ENCODE measurements at places on chromosomes 7 and 10. TPM values are rescaled to one million over a fixed set of nuclear protein-coding genes. Genes with fewer than 3 reads are reported as not detected.

DNA sequence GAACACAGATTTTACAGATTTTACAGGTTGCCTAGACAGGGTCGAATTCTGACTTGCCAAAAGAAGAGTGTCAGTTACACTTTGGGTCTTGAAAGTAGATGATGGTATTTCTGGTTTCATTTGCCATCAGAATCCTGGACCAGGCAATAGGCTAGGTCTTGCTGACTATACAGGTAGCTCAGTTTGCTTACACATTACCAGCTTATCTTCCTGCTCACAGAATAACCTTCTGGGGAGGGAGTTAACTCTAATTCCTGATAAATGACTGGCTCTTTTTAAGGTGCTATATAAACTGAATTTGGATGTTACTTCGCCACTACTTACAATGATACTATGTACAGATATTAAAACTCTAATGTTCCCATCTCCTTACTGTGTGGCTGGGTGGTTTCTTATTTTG lies 39.8 kb downstream of the GBF1 start:
- DNase-seq = no peak

- DNase-seq = no peak
These were observed 8.4 kb upstream of the SNX13 start for GRCh38 chr7:17948526-17949238.

Gene TRIM73
- 5.8 TPM for total RNA-seq

Gene SLC25A28
- total RNA-seq = 20.4 TPM

DNA sequence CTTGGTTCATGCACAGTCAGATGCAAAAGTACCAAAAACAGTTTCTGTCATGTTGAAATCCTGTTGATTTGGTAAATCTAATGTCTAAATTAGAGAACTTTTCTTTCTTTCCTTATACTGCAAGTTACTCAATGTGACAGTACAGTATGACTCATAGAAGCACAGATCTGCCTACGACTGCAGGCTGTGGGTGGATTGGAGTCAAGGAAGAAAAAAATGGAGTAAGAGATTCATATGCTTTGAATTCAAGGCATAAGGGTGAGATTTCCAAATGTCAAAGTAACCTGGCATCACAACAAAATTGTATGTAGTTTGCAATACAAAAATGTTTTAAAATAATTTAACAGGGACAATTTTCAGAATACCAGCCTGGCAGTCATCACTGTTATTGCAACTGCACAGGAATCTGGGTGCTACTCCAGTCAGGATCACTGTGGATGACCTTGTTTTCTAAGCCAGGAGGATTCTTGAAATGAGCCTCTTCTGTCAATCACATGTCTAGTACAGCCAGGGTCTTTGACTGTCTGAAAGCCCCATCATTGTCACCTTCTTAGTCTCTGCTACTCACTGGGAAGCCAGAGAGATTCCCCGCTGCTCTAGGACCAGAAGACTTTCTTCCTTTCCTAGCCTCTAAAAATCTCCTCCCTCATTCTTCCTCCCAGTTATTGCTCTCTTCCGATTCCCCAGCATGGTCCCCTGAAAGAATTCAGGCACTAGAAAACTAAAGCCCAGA lies 83.6 kb downstream of the CD36 start:
- DNase-seq = peak; percentile 54

- no peak for DNase-seq
These were observed 244.3 kb upstream of the PHYHIPL start for GRCh38 chr10:58932126-58932525.

Gene SAMD9L
- not detected for total RNA-seq

GRCh38 chr7:127346575-127347256 lies 45.8 kb downstream of the ZNF800 start:
- DNase-seq = no peak

DNA sequence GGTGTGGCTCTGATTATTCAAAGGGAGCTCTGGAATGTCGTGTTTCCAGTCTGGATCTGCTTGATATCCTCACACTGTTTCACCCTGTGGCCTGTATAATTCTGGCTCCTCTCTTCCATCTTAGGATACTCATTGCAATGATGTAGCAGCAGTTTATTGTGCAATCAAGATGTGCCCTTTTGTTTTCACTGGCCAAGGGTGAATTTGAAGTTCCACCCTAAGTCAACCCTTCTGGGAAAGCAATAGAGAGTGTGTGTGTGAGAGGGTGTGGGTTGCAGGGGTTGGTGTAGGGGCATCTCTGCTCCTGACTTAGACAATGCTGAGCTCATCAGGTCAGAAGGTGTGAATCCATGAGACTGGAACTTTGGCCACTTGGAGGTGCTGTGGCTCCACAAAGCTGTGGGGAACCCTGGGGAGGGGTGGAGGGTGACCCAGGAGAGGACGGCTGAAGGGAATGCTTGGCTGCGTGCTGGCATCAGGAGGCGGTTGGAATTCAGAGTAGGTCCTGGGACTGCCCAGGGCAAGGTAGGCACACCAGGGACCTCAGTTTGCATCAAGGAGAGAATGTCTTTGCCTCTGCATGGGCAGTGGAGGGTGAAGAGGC lies 118.0 kb upstream of the PRSS58 start:
- peak; percentile 91 for DNase-seq

Gene PDE6C
- total RNA-seq = not detected

- DNase-seq = no peak
These were observed 255.3 kb downstream of the INHBA start for GRCh38 chr7:41447450-41448042.

DNA sequence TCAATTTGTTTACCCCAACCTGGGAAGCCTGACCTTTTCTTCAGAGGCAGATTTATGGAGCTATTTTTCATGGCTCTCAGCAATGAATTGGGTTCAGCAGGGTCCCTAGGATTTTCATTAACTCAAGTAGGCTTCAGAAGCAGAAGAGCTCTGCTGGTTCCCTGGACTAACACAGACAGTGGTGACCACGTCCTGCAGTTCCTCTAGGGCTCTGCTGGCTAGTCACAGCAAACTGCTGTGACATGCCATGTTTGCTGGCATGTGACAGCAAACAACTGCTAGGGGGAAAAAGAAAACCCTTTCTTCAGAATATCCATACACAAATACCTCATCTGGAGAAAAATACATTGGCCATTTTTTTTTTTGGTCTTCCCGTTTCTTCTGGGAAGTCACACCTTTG lies 13.2 kb downstream of the BAMBI start:
- no peak for DNase-seq

DNA sequence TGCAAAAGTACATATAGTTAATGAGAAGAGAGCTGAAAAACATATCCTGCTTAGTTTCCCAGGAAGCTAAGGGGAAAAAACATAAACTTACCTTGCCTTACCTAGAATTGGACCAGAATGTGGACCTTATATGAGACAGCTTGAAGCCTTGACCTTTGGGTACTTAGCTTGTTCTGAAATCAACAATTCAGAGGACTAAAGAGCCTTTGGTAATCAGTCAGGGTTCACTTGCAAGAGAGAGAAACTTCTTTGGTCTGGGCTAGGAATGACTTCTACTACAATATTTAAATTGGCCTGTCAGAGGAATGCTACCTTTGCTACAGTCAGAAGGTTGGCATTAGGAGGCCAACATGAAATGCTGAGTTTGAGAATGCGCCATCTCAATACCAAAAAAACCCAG lies 24.9 kb downstream of the SAMD8 start:
- no peak for DNase-seq

DNA sequence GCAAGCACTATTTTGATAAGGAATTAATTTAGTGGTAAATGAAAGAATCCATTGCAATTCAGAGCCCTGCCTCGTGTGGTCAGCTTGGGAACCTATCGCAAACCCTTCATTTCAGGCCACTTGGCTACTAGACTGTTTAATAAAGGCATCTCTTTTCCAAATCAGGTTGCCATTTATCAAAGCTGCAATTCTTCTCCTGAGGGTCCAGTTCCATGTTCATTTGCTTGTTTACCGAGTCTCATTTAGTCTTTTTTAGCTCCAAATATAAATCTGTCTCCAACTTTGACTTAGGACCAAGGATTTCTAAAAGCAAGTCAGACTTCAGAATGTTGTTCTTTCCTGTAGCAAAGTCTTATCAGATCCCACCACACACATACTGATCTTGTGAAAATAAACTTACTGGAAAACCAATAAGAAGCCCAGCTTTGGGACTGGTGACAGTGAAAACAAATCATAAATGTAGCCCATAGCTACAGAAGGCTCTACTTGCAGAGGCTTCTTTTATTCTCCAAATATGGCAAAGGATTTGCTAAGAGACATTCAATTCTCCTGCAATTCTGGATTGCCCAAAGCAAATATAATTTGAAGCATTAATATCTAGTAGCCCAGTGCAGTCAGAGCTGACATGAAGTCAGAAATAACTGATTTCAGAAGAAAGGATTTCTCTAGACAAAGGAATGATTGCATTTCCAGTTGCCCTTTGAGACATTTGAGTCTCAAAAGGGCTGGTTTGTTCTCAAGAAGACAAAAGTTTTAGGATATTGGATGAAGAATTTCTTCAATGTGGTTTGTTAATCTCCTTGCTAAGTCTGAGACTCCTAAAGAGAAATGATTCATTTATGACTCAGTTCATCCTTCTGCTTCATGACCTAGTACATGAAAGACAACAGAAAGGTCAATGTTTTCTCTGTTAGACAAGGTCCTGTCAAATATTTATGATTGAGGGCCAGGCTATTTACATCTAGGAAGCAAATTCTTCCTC lies 28.0 kb downstream of the PPP1R3C start:
- DNase-seq = no peak

Gene CWF19L1
- 24.8 TPM for total RNA-seq

DNA sequence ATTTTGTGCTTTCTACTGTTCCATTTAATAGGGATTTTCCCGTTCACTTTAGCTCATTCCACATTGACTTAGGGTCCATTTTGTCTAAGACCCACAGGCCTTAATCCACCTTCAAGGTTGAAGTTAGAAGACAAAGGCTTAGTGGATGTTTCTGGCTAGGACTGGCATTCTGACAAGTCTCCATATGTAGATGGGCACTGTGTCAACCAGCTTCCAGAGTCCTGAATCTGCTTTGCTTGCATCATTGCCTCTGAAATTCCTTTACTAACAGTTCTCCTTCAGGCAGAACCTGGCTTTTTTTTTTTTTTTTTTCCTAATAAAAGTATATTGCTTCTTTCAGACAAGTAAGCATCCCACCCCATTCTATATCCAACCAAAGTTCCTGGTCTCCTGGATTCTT lies 69.6 kb upstream of the PDCD4 start:
- DNase-seq = no peak

GRCh38 chr7:108686494-108686893 lies 116.8 kb downstream of the DNAJB9 start:
- no peak for DNase-seq

Gene NFKB2
- total RNA-seq = 31.0 TPM

DNA sequence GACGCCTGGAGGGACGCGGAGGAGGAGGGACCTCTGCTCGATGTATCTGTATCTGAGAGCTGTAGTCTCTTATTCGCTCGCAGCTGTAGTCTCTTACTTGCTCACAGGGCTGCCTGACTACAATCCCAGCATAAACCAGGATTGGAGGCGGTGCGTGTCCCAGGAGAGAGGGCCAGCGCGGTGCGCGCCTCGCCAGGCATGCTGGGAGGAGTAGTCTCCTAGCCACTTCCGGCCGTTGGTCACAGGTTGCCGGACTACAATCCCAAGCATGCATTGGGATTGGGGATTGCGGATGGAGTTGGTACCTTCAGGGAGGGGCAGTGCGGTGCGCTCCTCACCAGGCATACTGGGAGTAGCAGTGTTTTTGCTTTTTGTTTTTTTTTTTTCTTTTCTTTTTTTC lies 421.7 kb upstream of the NUPR2 start:
- no peak for DNase-seq

- peak; percentile 60 for DNase-seq
These were observed 459.0 kb upstream of the STEAP1 start for GRCh38 chr7:89695241-89695640.

GRCh38 chr7:25727446-25727845 lies 424.6 kb upstream of the NFE2L3 start:
- DNase-seq = no peak

- no peak for DNase-seq
These were observed 9.8 kb downstream of the PWWP2B start for GRCh38 chr10:132406750-132407149.

- no peak for DNase-seq
These were observed 73.4 kb downstream of the VSTM2A start for GRCh38 chr7:54615537-54615936.

Gene KLLN
- 0.32 TPM for total RNA-seq

GRCh38 chr10:16788125-16788524 lies 29.1 kb downstream of the RSU1 start:
- DNase-seq = no peak

- DNase-seq = peak; percentile 81
These were observed 9.1 kb downstream of the PRKG1 start for GRCh38 chr10:51083356-51083853.

GRCh38 chr10:47404446-47404845 lies 20.4 kb upstream of the ZNF488 start:
- DNase-seq = peak; percentile 80

Gene THNSL1
- total RNA-seq = 8.7 TPM

GRCh38 chr10:76382381-76382851 lies 951.0 kb downstream of the LRMDA start:
- DNase-seq = no peak

DNA sequence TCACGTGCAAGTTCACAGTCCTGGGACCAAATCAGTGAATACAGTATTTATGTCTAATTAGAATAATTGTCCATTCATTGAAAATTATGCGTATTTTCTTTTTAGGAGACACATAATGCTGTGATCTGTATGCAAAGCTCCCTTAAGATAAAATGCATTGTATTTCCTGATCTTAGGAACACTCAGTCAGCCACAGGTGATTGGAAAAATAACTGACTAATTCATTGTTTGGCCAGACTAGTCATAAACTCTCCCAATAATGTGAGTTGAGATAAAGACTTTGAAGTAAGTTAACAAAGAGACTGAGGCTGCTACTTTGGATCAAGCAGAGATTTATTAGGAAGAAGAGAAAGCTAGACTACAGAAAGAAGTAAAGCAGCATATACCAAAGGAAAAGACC lies 182.2 kb downstream of the GNAI1 start:
- no peak for DNase-seq

GRCh38 chr7:31337002-31337565 lies 3.4 kb downstream of the NEUROD6 start:
- no peak for DNase-seq

- DNase-seq = no peak
These were observed 361.4 kb upstream of the ZNF32 start for GRCh38 chr10:44009891-44010632.

DNA sequence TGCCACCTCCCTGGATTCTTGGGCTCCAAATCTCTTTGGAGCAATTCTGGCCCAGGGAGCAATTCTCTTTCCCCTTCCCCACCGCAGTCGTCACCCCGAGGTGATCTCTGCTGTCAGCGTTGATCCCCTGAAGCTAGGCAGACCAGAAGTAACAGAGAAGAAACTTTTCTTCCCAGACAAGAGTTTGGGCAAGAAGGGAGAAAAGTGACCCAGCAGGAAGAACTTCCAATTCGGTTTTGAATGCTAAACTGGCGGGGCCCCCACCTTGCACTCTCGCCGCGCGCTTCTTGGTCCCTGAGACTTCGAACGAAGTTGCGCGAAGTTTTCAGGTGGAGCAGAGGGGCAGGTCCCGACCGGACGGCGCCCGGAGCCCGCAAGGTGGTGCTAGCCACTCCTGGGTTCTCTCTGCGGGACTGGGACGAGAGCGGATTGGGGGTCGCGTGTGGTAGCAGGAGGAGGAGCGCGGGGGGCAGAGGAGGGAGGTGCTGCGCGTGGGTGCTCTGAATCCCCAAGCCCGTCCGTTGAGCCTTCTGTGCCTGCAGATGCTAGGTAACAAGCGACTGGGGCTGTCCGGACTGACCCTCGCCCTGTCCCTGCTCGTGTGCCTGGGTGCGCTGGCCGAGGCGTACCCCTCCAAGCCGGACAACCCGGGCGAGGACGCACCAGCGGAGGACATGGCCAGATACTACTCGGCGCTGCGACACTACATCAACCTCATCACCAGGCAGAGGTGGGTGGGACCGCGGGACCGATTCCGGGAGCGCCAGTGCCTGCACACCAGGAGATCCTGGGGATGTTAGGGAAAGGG lies 913 bp downstream of the NPY start:
- peak; percentile 82 for DNase-seq
